ENCODE measurements at places on chromosomes 11 and 22.

GRCh38 chr11:81253244-81253643 lies 1480.4 kb downstream of the FAM181B start:
- DNase-seq = no peak

DNA sequence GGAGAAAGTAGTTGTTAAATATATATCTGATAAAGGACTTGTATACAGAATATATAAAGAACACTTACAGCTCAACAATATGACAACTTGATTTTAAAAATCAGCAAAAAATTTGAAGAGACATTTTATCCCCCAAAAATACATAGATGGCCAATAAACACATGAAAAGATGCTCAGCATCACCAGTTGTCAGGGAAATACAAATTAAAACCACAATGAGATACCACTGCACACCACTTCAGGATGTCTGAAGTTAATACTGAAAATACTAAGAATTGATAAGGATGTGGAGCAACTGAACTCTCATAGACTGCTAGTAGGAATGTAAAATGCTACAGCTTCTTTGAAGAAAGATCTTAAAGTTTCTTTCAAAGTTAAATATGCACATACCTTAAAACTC lies 49.2 kb downstream of the KREMEN1 start:
- no peak for DNase-seq

GRCh38 chr22:19289475-19290161 lies 1.9 kb downstream of the CLTCL1 start:
- no peak for DNase-seq

DNA sequence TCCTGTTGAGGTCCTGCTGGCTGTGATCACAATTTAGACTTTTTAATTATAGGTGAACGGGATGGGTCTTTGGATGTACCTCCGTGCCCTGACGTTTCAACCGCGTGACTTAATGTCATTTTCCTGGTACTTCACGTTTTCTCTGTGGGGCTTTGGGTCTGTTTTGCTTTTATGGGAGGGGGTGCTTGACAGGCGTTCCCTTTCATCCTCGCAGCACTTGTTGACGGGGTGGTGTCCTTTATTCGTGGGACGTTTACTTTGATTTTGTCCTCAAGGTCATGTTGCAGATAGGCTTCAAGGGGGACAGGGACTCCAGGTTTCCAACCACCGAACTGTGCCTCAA lies 994 bp downstream of the PPP6R3 start:
- no peak for DNase-seq

DNA sequence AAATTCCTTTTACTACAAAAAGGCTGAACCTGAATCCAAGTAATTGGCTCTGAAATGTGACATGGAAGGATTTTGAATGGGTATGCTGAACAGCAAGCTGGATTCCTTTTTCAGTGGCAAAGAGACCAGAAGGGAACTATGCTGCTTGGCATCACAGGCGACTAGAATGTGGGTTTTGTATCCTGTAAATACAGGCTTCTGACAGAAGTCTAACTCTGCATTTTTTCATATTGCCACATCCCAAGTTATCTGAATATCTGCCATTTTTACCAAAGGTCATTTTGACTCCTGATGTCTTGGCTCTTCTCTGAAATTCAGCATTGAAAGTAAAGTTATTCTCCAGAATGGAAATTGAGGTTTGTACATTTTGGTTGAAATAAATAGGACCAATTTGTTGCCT lies 145.7 kb downstream of the ARHGAP42 start:
- DNase-seq = no peak

DNA sequence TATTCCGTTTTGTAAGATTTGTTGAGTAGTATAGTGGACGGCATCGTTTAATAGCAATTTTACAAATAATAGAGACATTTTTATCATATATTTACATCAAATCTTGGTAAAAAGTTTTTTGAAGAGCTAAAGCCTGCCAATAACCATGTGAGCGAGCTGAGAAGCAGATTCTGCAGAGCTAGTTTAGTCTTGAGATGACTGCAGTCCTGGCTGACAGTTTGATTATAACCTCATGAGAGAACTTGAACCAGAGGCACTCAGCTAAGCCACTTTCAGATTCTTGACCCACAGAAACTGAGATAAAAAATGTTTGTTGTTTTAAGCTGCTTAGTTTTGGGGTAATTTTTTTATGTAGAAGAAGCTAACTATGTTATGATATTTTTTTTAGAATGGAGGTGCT lies 78.9 kb downstream of the PDE3B start:
- DNase-seq = no peak

DNA sequence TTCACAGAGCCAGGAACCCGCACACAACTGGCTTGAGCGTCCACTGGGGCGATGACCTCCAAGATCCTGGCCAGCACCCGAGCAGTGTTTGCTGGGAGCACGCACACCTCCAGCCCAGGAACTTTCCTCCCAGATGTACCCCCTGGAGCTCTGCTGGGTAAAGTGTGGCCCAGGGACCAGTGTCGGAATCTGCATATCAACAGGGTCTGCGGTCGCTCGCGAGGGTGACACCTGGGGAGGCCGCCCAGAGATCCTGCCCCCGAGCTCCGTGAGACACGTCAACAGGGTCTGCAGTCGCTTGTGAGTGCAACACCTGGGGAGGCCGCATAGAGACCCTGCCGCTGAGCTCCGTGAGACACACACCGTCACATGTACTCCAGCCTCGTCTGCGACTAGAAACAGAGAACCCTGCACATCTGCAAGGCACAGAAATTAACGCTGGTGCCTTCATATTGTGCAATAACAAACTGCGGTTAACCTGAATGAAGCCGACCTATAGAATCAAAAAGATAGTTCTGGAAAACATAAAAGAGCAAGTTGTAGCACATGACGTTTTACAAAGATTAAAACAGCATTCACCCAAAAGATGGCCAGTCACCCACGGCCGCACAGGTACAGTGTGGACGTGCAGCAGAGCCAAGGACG lies 172.4 kb downstream of the BRD1 start:
- no peak for DNase-seq

DNA sequence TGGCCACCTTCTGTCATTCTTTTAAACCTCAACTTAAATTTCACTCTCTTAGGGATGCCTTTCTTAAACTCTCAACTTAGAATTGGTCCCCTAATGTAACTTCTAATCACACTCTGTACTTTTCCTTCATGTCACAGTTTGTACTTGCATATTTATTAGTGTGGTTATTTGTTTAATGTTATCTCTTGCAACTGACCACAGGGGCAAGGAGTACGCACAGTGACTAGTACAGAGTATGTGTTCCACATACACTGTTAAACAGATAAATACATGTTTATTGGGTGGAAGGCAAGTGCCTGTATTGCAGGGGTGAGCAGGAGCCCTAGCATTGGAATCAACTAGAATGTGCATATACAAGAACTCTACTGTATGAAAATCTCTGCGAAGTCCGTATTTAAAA lies 554.0 kb downstream of the INSC start:
- no peak for DNase-seq

DNA sequence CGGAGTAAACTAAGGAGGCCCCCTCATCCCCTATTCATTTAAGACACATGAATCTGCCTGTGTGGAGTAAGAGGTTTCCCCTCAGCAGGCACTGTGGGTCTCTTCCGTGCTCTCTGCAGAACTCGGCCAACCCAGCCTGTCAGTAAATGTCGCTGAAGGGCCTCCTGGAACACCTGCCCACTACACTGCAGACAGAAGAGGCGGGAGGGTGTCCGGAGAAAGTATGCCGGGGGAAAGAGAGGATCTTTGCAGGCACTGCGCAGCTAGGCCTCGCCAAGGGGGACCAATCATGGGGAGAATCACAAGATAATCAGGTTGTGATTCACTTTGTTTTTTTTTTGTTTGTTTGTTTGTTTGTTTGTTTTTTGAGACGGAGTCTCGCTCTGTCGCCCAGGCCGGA lies 110.8 kb downstream of the MORC2 start:
- no peak for DNase-seq

DNA sequence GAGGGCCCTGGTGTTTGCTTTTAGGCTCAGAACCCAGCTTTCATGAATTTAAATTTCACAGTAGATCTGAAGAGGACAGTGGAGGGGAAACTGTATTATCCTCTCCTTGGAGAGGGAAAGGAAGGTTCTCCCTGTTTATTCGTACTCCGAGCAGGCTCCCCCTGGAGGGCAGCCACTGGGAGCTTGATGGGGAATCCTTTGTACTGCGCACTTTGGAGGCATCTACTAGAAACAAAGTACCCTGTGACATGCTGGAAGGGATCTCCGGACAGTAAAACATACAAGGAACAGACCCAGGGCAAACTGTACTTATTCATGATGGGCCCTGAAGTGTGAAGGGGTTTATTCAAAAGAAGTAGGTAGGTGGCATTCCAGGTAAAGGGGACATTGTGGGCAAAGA lies 27.2 kb downstream of the NAV2 start:
- peak; percentile 78 for DNase-seq

GRCh38 chr22:24290459-24290858 lies 19.8 kb downstream of the SPECC1L start:
- no peak for DNase-seq

- DNase-seq = no peak
These were observed 5.9 kb upstream of the GRAMD4 start for GRCh38 chr22:46614025-46614931.

DNA sequence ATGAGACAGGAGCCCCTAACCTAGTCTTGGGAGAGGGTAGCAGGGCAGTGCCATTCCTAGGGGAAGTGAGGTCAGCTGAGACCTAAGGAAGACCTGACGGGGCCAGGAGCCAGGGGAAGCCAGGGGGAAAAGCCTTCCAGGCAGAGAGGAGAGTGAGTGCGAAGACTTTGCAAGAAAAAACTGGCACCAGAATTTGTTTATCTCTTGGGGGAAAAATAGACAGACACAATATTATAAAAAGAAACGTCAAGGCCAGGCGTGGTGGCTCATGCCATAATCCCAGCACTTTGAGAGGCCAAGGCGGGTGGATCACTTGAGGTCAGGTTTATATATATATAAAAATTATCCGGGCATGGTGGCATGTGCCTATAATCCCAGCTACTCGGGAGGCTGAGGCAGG lies 26.9 kb upstream of the TESMIN start:
- no peak for DNase-seq

GRCh38 chr22:20080776-20081654 lies 974 bp downstream of the DGCR8 start:
- DNase-seq = peak; percentile 74

DNA sequence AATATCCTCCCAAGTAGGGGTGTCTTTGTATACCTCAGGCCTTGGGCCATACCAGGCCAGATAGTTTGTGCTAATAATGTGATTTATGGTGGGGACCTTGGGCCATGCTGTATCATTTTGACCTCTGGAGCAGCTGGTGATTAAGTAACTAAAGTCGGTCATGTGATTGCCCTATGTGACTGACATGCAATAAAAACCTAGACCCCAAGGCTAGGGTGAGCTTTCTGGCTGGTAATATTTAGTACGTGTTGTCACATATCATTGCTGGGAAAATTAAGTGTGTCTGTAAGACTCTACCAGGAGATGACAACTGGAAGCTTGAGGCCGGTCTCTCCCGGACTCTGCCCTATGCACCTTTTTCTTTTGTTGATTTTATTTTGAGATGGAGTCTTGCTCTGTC lies 12.6 kb upstream of the TFIP11 start:
- DNase-seq = no peak

GRCh38 chr11:73358071-73358470 lies 18.1 kb upstream of the RELT start:
- DNase-seq = no peak

Data from endodermal cell (in vitro differentiated cells).